Right lobe of liver (tissue), 6 donors: ENCODE measurements at places on chromosomes 16 and 17.

- DNase-seq = peak; percentile 79
Observed at GRCh38 chr16:29664091-29664921, 1.3 kb downstream of the SPN start.

DNA sequence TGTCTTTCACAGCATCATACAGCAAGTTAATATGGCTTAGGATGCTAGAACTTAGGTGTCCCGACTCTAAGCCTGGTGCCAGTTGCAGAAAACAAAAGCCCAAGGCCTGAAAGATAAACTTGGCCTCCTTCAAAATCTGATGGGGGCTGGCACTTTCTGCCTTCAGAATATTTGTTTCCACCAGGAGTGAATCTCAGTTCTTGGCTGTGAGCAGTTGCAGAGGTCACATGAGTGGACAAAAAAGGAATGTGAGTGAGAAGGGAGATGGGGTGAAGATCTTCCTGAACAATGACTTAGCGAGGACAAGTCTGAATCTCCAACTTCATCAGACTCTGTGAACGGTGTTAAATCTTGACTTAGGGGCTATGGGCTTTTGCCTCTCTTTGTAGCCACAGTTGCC, 46.6 kb downstream of the HOXB1 start:
- no peak for DNase-seq

DNA sequence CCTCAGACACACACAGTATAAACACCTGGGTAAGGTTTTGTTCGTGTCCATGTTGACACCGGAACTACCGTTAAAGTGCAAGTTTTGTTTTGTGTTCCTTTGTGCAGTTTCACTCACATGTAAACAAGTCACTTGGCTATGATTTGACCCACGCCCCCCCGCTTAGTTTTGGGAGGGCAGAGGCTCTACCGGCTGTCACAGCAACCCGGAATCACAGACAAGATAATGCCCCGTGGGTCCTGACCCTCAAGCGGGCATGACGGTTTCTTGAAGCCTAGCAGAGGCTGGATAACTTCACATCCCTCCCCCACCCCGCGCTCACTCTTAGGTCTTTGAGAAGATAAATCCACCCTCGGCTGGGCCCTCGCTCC, 1.7 kb downstream of the RASD1 start:
- peak; percentile 60 for DNase-seq

DNA sequence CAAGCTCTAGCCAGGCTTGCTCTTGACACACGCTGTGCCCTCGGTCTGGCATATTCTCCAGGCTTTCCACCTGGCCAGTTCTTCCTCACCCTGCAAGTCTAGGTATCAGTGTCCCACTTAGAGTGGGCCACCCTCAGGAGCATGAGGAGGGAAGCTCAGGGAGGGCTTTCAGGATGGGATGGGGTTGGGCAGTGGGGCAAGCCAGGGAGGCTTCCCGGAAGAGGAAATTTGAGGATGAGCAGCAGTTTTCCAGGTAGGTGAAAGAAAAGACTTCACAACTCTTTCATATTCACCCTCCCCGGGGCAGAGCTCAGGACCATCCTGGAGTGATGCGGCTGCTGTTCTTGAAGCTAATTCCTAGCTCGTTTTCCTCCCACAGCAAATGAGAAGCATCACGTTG, 14.5 kb upstream of the LDHD start:
- no peak for DNase-seq

- no peak for DNase-seq
Observed at GRCh38 chr16:65172356-65172755, 50.5 kb upstream of the CDH11 start.

DNA sequence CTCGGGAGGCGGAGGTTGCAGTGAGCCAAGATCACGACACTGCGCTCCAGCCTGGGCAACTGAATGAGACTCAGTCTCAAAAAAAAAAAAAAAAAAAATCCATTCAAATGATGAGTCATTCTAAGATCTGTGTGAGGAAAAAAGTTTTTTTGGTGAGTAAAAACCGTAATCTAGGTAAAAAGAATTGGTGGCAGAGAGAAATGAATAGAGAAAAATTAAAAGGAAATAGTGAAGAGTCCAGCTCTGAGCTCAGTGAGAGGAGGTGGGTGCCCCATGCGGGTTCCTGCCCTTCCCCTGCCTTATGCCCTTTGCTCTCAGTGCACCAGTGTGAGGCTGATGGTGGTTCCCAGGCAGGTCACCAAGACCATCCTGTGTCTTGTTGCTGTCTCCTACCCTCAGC, 20.9 kb downstream of the GAN start:
- DNase-seq = no peak

- DNase-seq = no peak
Observed at GRCh38 chr16:87070657-87071056, 246.5 kb downstream of the C16orf95 start.

- DNase-seq = no peak
Observed at GRCh38 chr16:84749815-84750214, 50.0 kb downstream of the USP10 start.

GRCh38 chr17:41500131-41500911, 5.1 kb downstream of the KRT13 start:
- no peak for DNase-seq

DNA sequence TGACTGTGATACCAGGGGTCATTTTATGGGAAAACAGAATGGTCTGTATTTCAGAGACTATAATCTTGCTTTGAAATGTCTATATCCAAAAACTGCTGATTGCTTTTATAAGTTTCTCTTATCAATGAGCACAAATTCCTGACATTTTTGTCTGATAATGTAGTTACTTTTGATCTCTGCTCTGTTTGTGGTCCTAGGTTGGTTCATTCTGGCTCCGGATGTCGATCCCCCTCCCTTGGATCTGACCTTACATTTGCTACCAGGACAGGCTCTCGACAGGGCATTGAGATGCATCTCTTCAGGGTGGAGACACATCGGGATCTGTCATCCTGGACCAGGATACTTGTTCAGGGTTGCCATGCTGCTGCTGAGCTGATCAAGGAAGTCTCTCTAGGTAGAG, 27.3 kb upstream of the VPS4A start:
- no peak for DNase-seq

GRCh38 chr16:81530296-81530721, 85.7 kb downstream of the CMIP start:
- peak; percentile 28 for DNase-seq

GRCh38 chr16:90035902-90036301, 16.6 kb upstream of the DBNDD1 start:
- DNase-seq = no peak
